Muscle of leg (tissue), 16 donors: ENCODE measurements at places on chromosomes 3 and 15. TPM values are rescaled to one million over a fixed set of nuclear protein-coding genes. Genes with fewer than 3 reads are reported as not detected.

DNA sequence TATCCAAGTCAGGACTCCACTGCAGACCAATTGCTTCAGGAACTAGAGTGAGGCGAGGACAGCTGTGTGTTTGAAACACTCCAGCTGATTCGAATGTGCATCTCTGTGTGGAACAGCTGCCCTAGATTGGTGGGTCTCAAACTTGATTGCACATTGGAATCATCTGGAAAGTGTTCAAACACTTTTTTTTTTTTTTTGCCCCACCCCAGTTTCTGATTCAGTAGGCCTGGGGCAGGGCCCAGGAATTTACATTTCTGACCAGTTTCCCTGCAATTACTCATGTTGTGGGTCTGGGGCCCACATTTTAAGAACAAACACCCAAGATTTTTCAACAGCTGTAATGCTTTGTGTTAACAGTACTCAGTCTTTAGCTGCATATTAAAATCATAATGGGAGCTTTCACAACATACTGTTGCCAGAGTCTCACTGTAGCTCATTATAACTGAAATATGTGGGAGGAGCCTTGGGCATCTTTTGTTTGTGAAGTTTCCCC is 156.6 kb downstream of the NR1D2 start:
- DNase-seq = peak; percentile 28
- H3K4me3 ChIP-seq = no peak overlapping the region
- H3K4me1 ChIP-seq = peaks cover 6% of the 10 kb centered on the region
- no peak overlapping the region for H3K27ac ChIP-seq

DNA sequence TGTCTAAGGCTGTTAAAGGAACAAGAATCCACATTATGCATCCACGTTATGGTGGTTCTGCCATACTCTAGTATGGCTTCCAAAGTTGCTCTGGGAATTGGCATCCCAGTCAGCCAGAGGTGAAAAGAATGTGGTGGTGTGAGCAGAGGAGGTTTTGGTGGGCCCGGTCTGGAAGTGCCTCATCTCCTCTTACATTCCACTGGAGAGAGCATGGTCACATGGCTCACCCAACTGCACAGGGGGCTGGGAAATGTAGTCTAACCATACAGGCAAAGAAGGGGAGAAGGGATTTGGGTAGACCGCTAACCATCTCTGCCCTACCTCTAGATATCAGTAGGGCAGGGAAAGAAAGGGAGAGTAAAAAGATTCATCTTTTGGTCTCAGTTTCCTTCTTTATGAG is 3.2 kb upstream of the HEG1 start:
- H3K4me1 ChIP-seq = peaks cover 25% of the 10 kb centered on the region
- no peak overlapping the region for H3K27ac ChIP-seq
- H3K36me3 ChIP-seq = no peaks in the 10 kb centered on the region
- H3K4me3 ChIP-seq = no peak overlapping the region
- no peaks in the 10 kb centered on the region for H3K27me3 ChIP-seq
- DNase-seq = no peak

DNA sequence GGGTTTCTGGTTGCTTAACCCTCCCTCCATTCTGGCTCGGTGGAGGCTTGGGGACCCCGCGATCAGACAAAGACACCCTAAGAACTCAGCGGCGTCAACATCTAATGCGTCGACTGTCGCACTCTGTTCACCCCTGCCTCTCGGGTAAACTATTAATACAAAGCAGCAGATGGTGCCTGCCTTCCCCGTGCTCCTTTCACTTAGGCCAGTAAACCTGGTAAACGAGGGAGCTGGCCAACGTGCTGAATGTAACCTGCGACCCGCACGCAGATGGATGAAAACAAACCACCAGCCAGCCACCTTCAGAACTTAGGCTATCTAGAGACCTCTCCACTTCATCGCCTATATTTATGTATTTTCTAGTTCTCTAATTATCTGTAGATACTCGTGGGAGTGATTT is 848 bp upstream of the CADPS start:
- no peaks in the 10 kb centered on the region for H3K36me3 ChIP-seq
- H3K27ac ChIP-seq = no peak overlapping the region
- peaks cover 16% of the 10 kb centered on the region for H3K4me1 ChIP-seq
- H3K27me3 ChIP-seq = peaks cover 30% of the 10 kb centered on the region

DNA sequence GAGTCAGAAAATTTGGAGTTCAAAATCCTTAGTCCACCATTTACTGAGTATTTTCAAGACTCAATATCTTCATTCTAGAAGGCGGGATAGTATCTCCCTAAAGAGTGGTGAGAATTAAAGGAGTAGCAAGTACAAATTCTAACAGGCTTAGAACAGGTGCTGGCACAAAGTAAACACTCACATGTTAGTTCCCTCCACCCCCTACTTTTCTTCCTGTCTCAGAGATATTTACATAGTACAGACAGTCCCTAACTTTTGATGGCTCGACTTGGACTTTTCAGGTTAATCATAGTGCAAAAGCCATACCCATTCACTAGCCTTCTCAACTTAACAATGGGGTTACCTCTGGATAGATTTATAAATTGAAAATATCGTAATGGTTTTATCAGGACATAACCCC is 476.2 kb upstream of the RASGRP1 start:
- no peaks in the 10 kb centered on the region for H3K4me1 ChIP-seq
- H3K36me3 ChIP-seq = no peaks in the 10 kb centered on the region
- H3K27ac ChIP-seq = no peak overlapping the region
- no peaks in the 10 kb centered on the region for H3K27me3 ChIP-seq

- no peak overlapping the region for H3K27ac ChIP-seq
- no peaks in the 10 kb centered on the region for H3K27me3 ChIP-seq
- DNase-seq = no peak
- H3K4me3 ChIP-seq = no peak overlapping the region
- no peaks in the 10 kb centered on the region for H3K4me1 ChIP-seq
- H3K36me3 ChIP-seq = no peaks in the 10 kb centered on the region
Observed at GRCh38 chr15:81253846-81254245, 57.2 kb downstream of the IL16 start.

GRCh38 chr3:101495552-101495951 is 17.5 kb downstream of the SENP7 start:
- H3K4me1 ChIP-seq = no peaks in the 10 kb centered on the region
- H3K4me3 ChIP-seq = no peak overlapping the region
- H3K27ac ChIP-seq = no peak overlapping the region
- peaks cover 18% of the 10 kb centered on the region for H3K36me3 ChIP-seq
- DNase-seq = no peak

GRCh38 chr3:139933766-139934165 is 1.2 kb upstream of the CLSTN2 start:
- no peak overlapping the region for H3K27ac ChIP-seq
- H3K27me3 ChIP-seq = peaks cover 46% of the 10 kb centered on the region

DNA sequence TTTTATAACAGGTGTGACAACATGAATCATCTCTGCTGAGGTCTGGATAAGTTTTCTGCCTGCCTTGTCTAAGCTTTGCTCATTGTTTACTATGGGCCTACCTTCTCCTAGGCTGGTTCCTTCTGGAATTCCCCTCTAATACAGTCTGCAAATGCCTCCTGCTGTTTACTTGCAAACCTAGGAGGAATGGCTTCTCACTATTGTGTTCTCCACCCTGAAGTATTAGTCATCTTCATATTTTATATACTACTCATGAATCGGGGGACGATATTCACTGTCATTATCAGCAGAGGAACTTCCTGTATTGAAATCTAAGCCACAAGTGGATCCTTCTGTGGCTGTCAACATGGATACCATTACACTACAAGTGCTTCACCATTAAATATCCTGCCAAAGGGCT is 154.8 kb downstream of the PLCL2 start:
- no peaks in the 10 kb centered on the region for H3K27me3 ChIP-seq
- no peak overlapping the region for H3K4me3 ChIP-seq
- no peak overlapping the region for H3K27ac ChIP-seq
- no peaks in the 10 kb centered on the region for H3K36me3 ChIP-seq

- H3K4me3 ChIP-seq = no peak overlapping the region
- no peaks in the 10 kb centered on the region for H3K36me3 ChIP-seq
- no peak for DNase-seq
- H3K27me3 ChIP-seq = no peaks in the 10 kb centered on the region
Observed at GRCh38 chr15:78147566-78147965, 1.6 kb upstream of the IDH3A start.

DNA sequence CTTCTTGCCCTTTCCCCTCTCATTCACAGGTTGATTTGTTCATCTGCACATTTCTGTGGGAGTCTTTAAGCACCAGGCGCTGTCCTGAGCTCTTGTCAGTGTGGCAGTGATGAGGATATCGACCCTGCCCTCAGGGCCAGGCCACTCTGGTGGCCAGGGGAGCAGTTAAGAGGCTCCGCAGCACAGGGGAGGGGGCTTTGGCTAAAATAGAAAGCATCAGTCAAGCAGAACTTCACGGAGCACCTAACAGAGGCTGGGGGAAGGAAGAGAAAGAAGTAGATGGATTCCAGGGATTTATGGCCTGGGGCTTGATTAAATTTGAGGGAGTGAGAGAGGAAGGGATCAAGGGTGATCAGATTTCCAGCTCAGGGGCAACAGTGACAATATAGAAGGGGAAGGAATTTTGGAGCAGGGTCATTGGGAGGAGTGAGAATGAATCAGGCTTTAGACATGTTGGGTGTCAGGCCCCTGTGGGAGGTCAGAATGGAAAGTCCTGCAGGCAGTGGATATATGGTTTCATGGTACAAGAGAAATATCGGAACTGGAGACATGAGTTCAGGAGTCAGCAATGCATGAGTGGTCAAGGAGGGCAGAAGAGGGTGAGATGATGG is 73.0 kb upstream of the GLCE start:
- no peaks in the 10 kb centered on the region for H3K36me3 ChIP-seq
- no peak for DNase-seq
- H3K4me3 ChIP-seq = no peak overlapping the region
- H3K27me3 ChIP-seq = no peaks in the 10 kb centered on the region

DNA sequence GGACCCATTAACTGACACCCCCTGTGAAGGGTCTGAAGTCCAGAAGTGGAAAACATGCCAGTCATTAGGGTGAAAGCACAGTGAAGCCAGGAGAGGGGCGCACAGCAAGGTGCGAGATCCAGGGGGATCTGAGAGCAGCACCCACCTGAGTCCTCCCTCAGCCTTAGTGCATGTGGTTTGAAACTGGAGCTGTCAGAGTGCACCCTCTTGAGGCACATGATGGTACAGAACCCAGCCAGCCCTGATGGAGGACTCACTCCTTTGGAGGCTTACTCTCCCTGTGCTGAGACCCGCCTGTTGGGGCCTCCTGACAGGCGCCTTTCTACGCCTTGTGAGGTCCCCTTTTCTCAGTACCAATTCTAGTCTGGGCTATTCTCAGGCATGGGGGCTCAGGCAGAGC is 77.8 kb downstream of the IL20RB start:
- peaks cover 19% of the 10 kb centered on the region for H3K27me3 ChIP-seq
- no peak for DNase-seq
- no peak overlapping the region for H3K27ac ChIP-seq
- H3K36me3 ChIP-seq = no peaks in the 10 kb centered on the region

DNA sequence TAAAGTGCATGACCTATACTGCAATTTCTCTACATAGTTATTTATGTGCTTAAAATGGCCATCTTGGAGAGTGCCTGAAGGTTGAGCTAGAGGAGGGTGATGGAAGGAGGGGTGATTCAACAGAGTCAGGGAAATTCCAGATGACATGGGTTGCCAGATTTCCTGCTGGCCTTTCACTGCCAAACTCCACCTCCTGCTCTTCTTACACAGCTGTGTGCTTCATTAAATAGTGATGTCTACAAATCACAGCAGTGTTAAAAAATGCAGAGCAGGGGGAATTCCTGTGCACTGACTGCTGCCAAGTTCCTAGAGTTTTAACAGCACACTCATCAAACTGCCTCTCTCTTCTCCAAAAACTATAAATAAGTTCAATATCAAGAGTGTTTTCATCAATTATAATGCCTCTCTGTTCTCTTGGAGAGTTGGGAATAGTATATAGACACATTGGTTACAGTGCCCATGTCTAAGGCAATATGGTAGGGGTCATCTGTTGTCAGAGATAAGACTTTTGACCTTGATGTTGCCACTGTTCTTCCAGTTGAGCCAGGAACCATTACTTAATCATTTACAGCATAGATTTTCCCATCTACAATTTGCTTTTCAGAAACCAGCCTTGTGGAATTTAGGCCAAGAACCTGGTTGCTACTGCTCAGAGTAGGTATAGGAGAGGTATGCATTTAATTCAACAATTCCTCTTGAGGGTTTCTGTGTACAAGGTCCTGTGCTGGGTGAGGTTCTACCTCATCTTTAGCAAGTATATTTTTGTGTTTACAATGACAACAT is 79.6 kb downstream of the TP63 start:
- no peak overlapping the region for H3K4me3 ChIP-seq
- DNase-seq = peak; percentile 99
- H3K4me1 ChIP-seq = peaks cover 8% of the 10 kb centered on the region
- H3K27me3 ChIP-seq = no peaks in the 10 kb centered on the region
- H3K36me3 ChIP-seq = no peaks in the 10 kb centered on the region

GRCh38 chr3:27666272-27666671 is 55.9 kb downstream of the EOMES start:
- DNase-seq = peak; percentile 82
- peak overlapping the region; percentile 59 for H3K27ac ChIP-seq
- H3K27me3 ChIP-seq = no peaks in the 10 kb centered on the region
- peaks cover 6% of the 10 kb centered on the region for H3K4me1 ChIP-seq

DNA sequence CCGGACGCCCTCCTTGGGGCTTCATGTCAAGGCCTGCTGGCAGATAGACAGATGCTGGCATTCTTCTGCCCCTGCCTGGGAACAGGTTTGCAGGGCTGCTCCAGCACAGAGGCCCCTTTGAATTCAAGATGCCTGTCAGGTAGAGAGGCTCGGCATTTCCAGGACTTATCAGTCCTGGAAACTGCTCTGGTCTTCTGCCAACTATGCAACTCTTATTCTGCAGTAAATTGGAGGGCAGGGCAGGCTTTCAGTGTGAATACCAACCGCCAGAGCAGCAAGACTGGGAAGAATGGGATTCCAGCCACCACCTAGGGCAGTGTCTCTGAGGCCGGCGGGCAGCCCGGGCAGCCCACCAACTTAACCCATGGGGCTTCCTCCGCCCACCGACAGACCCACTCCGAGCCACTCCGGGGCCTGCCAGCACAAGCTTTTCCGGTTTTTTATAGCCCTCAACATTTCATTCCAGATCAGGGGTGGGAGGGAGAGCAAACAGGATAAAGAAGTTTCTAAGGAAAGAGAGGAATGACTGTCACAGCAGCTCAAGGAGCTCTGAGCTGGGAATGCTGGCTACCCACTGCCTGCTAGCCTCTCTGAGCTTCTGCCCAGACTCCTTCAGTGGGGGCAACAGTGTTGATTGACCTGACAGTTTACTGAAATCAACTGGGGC is 140.9 kb downstream of the NTRK3 start:
- no peak for DNase-seq
- no peaks in the 10 kb centered on the region for H3K36me3 ChIP-seq
- peaks cover 20% of the 10 kb centered on the region for H3K4me1 ChIP-seq
- peaks cover 2% of the 10 kb centered on the region for H3K27me3 ChIP-seq

CISH gene
- 3.9 TPM for total RNA-seq

TGM4 gene
- total RNA-seq = not detected

GRIP2 gene
- total RNA-seq = 14.9 TPM
